K562 (cell line): ENCODE measurements at places on chromosomes 16 and 17.

DNA sequence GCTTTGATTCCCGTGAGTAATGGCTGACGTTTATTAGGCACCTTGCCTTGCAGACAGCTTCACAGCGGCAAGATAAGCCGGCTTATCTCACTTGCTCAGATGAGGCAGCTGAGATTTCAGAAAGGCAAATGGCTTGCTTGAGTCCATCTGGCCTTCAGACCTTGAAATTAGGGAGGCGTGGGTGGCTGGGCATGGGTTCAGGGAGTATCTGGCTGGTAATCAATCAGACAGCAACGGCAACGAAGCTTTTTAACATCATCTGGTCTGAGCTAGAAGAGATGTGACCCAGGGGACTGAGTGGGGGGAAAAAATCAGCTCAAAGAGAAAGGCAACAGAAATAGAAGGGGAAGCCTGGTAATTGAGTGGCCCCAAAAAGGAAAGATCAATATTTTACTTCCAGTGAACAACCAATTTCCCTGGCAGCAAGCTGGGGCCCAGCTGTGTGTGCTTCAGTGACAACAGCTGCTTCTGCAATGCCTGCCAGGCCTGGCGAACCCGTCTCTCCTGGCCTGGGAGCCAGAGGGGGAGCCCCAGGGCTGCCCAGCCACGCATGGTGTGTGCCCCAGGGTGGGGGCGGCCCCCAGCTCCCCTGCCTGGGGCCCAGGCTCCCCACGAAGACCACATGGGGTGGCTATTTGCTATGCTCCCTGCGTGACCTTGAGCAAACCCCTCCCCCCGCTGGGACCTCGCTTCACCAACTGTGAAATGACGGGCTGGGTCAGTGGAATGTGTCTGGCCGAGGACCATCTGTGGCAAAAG, 34.0 kb downstream of the RAB11FIP4 start:
- peak; percentile 37 for DNase-seq

DNA sequence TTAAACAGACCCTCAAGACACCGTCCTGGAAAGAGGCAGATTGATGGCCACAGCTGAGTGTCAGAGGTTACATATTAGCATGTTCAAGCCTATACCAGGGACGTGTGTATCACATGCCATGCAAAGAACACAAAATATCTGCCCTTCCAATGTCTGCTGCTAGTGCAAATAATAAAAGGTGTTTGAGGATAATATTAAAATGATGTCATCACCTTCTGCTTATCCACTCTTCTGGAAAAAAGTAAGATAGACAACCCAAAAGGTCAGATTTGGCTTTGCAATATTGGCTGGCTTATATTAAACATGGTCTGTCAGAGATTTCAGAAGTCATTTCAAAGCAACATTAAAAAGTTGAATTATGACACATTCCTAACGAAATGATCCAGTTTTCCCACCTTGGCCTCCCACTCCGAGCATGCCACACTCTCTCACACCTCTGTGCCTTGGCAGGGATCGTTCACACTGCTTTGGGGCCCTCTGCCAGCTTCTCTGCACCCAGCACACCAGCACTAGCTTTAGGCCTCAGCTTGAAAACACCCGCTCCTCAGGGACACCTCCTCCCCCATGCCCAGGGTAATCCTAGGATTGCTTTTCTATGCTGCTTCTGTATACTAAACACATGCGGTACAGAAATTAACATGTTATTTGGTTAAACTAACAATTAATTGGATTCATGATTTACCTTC, 248.2 kb downstream of the NTN1 start:
- no peak for DNase-seq

- no peak for DNase-seq
These were observed 244.1 kb downstream of the PHKB start for GRCh38 chr16:47705266-47705665.

GRCh38 chr17:50534222-50534978, 1.9 kb downstream of the EPN3 start:
- peak; percentile 41 for DNase-seq

GRCh38 chr17:17888371-17888770, 51.6 kb upstream of the SREBF1 start:
- DNase-seq, result no peak

DNA sequence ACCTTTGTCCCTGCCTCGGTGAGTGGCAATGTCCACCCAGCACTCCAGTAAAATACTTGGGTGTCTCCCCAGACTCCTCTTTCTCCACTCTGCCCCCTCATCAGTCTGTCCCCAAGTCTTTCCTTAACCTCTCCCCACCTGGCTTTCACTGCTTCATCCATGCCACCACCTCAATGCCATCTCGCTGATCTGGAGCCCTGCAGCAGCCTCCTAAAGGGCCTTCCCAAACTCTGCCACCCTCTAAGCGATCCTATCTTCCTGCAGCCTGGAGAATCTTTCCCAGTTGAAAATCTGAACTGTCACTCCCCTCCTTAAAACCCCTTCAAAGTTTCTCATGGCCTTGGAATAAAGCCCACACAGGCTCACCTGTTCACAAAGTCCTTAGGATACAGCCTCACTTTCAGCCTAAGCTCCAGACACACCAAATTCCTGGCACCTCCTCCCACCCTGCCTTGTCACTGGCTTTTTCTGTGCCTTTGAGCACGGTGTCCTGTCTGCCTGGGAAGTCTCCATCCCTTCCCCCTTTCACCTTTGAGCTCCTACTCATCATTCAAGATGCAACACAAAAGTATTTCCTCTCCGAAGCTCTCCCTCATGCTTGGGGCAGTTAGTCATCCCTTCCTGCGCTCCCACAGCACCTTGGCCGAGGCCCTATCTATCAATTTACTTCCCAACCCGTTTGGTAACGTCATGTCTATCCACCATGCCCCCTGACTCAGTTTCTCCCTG, 2.8 kb downstream of the WNK4 start:
- DNase-seq, result no peak

GRCh38 chr17:28861393-28862203, 6.8 kb downstream of the ERAL1 start:
- peak; percentile 95 for DNase-seq

DNA sequence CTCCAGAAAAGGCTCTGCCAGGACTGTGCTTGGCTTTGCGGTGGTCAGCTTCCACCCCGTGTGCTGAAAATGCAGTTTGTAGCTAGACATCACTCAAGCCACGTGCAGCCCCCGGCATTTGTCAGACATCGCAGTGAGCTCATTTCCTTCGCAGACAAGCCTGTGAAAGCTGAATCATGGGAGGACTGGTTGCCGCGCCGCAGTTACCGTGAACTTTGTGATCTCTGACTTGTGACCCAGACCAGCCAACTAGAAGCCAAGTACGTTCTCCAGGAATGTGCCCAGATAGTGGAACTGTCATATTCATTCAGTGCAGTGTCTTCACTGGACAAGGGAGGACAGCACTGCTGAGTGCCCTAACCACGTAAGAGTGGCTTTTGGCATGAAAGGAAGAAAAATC, 58.1 kb downstream of the NDE1 start:
- no peak for DNase-seq

DNA sequence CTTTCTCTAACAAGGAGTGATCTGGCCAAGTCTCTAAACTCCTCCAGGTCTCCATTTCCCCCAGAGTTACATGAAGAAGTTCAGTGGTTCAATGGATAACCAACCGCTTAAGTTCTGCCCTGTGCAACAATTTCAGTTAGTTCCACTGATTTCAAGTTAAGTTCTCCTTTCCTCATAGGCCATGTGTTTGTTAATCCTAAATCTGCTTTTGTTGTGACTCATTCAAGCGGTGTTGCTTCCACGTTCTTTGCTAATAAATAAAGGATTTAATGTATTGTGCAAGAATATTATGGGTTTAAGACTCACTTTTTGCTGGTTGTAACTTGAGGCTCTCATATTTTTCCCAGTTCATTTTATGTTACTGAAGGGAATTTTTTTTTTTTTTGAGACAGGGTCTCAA, 36.3 kb downstream of the GNA13 start:
- DNase-seq, result no peak

GRCh38 chr17:30332057-30332542, 1.8 kb downstream of the TMIGD1 start:
- DNase-seq, result no peak

DNA sequence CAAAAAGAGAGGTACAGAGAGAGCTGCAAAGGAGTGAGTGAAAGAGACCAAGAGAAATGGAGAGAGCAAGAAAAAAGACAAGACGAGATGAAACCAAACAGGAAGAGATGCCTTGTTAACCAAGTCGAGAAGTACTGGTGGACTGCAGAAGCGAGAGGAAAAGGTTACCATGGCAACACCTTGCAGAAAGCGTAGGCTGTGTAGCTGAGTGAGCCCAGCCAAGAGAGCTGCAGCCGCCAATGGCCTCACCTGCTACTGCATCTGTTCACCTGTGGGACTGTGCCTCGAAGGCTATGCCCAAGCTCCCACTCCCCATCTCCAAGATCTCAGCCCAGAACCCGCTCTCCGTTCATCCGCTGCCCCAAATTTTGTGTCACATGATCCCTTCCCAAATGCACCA, 161.3 kb downstream of the SLC39A11 start:
- DNase-seq, result no peak

DNA sequence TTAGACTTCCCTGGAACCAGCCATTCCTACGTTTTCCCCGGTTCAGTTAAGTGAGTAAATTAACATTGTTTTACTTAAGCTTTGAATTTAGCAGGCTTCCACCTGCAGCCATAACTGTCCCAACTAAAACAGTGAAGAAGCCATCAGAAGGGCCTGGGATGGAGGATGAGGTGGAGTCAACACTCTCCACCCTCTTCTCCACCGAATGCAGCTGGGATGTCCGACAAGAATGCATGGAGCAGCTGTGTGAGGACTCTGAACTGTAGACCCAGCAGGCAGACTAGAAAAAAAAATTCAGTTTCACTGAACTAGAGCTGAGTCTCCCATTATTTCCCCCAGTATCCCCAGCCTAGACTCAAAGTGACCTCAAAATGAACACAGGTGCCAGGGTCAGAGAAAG, 114.8 kb downstream of the C16orf95 start:
- no peak for DNase-seq

- no peak for DNase-seq
These were observed 32.2 kb downstream of the SRL start for GRCh38 chr16:4209666-4210065.
